ENCODE measurements at places on chromosomes 4 and X.
A peak's percentile ranks its signal among the peaks of the same experiment; 100 is the strongest.

DNA sequence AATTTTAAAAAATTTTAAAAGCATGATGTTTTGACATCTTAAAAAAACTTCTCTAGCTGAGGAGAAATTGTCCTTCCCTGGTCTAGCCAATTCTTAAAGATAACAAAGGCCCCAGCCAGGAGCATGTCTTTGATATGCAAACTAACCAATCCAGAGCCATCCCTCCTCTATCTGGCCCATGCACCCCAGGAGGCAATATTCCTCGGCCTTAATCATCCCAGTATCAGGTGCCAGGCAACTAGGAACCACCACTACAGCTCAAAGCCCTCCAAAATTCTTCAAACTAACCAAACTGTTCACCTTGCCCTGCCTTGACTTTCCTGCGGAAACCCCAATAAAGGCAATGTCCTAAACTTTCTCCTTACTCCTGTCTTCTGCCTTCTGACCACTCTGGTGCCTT is 97.8 kb upstream of the USP9X start:
- no peak for DNase-seq

- DNase-seq, result no peak
Measured at GRCh38 chr4:158796370-158797140, 27.7 kb downstream of the FNIP2 start.

- no peak for DNase-seq
Measured at GRCh38 chr4:184793735-184794355, 31.9 kb downstream of the ACSL1 start.

DNA sequence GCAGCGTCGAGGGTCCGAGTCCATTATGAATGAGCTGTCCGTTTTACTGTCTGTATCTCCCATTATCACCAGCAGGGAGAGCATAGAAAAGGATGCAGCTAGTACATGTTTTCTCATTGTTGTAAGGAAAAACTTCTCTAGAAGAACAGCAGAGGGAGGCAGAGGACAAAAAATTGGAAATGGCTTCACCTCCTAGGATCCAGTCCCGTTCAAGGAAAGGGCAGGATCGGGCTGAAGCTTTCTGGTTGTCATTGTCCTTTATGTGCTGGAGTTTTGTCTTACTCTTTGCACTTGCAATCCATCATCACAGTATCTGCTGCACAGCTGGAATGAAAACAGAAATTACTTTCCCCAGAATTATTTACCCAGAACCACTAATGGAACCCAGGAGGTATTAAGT is 14.7 kb downstream of the NDP start:
- peak; percentile 47 for DNase-seq

- no peak for DNase-seq
Measured at GRCh38 chrX:10243106-10243505, 86.3 kb downstream of the CLCN4 start.

DNA sequence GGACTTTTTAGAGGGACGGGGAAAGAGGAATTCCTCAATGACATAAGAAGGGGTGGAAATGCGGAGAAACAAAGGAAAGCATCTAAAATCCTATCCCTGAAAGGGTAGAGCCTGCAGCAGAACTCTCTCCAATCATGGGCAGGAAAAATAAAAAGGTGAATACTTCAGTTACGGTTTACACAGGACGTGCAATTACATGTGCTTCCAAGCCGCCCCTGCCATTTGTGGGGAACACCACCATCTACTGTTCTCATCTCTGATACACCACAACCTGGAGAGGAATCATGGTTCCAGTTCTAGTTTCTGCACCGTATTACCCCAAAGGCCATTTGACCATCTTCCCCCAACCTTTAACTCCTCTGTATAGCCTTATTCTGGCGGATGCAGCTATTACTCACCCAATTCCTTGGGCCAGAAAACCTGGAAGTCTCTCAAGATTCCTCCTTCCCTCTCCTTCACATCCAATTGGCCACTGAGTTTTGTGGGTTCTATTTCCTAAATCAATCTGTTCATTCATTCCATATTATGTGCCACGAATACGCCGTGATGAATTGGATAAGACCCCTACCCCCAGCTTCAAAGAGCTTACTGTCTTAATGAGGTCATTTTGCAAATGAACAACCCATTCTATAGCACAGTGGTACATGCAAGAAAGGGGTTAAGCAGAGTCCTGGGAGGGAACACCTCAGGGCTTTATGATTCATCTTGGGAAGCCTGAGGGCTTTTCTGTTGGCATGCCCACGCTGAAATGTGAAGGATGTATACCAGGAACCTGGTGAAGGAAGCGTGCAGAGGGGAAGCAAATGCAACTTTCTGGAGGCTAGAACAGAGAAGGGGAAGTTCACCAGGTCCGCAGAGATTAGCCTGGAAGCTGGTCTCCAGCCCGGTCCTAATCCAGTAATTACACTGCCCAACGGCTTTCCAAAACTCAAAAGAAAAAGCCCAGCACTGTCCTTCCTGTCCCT is 1.4 kb upstream of the MSL3 start:
- DNase-seq, result no peak

- no peak for DNase-seq
Measured at GRCh38 chr4:106314960-106315359, 1.0 kb downstream of the TBCK start.

DNA sequence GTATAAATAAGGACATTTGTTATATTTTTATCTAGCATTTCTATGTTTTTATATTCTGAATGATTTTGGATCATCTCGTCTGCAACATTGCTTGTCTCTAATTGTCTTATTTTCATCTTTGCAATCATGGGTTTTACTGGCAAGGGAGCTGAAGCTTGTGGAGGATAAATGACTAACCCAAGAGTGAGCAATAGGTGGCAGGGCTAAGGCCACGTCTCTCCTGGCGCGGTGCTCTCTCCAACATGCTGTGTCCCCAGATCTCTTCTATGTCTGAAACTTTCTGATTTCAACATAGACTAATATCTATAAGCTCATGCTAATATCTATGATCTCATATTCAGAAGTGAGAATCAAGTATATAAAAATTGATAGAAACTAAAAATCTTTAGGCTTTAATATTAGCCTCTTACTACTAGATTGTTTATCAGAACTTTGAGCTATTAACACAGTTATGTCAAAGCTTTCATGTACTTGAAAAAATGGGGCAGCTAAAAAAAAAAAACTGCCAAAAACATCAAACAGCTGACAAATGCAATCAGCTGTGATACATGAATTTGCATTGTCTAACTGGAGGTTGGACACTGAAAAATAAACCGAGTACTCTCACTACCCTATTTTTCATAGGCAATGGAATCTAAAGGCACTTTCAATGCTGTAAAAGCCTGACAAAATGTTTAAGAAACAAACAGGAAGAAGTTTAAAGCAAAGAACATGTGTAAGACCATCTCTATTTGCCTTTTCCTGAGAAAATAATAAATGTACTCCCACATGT is 169.2 kb downstream of the TMA16 start:
- no peak for DNase-seq

- DNase-seq, result no peak
Measured at GRCh38 chrX:29012867-29013266, 425.6 kb downstream of the IL1RAPL1 start.

GRCh38 chr4:102218656-102219055 is 126.6 kb downstream of the SLC39A8 start:
- DNase-seq, result no peak

GRCh38 chrX:53262918-53263394 is 18.4 kb downstream of the IQSEC2 start:
- DNase-seq, result no peak

- DNase-seq, result no peak
Measured at GRCh38 chr4:137700072-137700471, 167.8 kb upstream of the PCDH18 start.

DNA sequence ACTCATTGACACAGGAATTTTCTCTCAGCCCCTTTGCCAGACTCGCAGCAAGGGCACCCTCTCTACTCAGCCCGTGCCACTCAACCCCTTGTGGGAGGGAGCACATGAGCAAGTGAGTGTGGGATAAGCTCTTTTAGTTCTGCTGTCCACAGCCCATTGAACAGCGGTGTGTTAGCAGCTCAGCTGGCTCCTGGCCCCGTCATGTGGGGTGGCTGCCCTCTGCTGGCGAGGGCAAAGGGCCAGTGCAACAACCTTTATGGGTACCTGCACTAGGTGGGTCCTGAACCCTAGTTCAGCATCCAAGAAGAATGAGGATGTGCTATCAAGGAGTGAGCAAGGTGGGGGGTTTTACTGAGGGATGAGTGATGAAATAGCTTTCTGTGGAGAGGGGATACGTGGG is 85.0 kb upstream of the ZNF81 start:
- DNase-seq, result peak; percentile 2

DNA sequence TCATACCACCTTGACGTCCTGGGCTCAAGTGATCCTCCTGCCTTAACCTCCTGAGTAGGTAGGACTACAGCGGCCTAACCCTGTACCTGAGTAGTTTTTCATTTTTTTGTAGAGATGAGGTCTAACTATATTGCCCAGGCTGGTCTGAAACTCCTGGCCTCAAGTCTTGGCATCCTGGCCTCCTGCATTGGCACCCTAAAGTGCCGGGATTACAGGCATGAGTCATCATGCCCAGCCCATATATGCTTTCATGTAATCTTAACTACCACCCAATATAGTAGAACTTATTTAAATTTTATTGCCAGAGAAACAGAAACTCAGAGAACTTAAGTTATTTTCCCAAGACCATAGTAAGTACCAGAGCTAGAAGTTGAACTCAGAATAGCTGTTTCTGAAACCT is 27.1 kb downstream of the AFM start:
- no peak for DNase-seq

- no peak for DNase-seq
Measured at GRCh38 chrX:25143596-25143995, 127.8 kb upstream of the ARX start.

DNA sequence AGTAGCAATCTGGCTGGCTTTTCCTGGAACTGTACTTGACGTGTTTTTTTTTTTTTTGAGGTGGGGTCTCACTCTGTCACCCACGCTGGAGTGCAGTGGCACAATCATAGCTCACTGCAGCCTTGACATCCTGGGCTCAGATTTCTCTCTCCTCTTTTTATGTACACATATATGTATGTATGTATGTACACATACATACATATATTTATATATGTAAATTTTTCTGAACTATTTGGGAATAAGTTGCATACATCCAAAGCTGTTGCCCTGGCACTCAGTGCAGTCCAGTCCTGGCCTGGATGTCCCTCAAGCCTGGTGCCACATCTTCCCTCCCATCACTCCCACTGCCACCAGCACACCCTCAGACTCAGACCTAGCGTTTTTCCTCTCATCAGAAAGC is 89.0 kb upstream of the SHISA3 start:
- DNase-seq, result no peak

- no peak for DNase-seq
Measured at GRCh38 chr4:181897935-181898334, 345.3 kb upstream of the TENM3 start.

DNA sequence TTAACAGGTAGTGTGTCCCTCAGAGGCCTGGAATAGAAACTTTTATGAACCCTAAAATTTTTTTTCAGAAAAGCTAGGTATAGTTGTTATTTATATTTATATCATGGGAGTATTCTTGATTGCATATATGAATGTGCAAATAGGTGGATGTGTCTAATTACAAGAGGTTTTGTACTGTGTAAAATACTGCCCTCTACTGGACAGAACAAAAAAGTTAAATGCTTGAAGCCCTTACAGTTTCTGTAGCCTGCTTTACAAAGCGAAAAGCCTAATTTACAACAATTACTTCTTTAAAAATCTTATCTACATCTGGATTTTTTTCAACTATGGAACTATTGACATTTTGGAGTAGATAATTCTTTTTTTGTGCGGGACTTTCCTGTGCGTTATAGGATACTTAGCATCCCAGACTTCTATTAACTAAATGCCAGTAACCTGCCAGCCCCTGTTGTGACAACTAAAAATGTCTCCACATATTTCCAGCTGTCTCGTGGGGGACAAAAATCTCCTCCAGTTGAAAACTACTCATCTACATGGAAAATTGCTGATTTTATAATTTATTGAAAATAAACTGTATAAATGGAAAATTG is 35.1 kb downstream of the ENPEP start:
- DNase-seq, result peak; percentile 42

DNA sequence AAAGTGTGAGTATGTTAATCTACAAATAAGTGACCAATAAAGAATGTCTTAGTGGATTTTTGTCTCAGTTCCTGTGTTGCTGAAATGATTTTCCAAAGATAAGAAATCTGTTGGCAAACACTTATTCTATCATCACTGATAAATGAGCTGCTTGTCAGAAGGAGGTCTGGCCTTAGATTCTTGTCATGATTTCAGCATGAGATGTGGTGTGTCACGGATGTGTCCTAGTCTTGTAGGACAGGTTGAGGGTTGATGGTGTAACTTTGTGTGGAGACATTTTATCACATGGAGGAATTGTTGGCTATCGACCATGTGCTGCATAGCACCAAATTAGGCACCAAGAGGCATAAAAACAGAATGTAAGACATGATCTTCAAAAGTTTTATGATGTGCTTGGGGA is 31.8 kb upstream of the LIMCH1 start:
- no peak for DNase-seq

- peak; percentile 15 for DNase-seq
Measured at GRCh38 chrX:54357414-54358377, at the start of gene WNK3. Gene WNK3, minus strand, starts transcription at chrX:54358046.

- no peak for DNase-seq
Measured at GRCh38 chr4:73308286-73308685, 49.7 kb upstream of the ANKRD17 start.

DNA sequence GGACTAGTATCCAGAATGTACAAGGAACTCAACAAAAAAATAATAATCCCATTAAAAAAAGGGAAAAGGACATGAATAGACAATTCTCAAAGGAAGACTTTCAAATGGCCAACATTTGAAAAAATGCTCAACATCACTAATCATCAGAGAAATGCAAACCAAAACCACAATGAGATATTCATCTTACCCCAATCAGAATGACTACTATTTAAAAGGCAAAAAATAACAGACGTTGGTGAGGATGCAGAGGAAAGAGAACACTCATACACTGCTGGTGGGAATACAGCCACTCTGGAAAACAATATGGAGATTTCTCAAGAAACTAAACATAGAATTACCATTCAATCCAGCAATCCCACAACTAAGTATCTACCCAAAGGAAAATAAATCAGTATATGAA is 133.1 kb downstream of the KDR start:
- no peak for DNase-seq

DNA sequence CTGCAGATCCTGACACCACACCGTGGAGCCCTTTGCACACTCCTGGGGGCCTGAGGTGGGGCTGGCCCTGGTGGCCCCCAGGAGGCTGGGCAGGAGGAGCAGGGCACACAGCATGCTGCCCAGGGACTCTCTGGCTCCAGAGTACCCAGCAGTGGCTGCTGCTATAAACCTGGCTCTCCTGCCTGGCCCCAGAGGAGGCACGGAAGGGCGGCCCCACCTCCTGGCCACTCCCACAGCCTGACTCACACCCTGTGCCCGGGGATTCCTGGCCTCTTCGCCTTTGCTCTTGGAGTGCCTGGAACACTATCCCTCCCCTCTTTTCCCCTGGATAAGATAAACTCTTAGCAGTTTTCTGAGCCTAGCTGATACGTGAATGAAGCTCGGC is at the start of gene PSAPL1:
TSS of gene PSAPL1 (minus strand) at position 165 of the 385 bp plus-strand sequence. CDS start at position 114, 51 bp downstream.
- DNase-seq, result no peak

- no peak for DNase-seq
Measured at GRCh38 chr4:15244354-15244753, 183.5 kb upstream of the C1QTNF7 start.

GRCh38 chr4:137532869-137533236 is 559 bp upstream of the PCDH18 start:
- no peak for DNase-seq

Measured in central memory CD4-positive, alpha-beta T cell (primary cell).